Activated naive CD8-positive, alpha-beta T cell treated with anti-CD3 and anti-CD28 coated beads, Interleukin-2, amount 10 ng/mL, durations not matched to agents 7 days and 5 days (primary cell): ENCODE measurements at places on chromosomes 4 and X. TPM values are rescaled to one million over a fixed set of nuclear protein-coding genes. Genes with fewer than 3 reads are reported as not detected.

DNA sequence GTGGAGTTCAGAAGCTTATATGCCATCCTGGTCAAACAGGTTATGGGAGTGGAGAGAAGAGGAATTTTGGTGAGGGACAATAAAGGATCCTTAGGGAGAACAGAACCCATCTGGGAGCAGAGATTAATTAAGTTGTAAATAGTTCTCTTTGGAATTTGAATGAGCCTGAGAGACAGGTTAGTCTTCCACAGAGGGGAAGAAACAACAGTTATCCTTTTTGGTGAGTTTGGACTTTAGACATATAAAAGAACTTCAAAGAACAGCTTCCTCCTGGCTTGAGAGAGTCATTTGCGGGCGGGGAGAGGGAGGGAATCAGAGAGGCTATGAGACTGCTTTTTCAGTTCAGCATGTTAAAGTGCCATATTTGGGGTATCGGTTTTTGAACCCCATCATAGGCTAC, 793.3 kb upstream of the MAGEB2 start:
- H3K36me3 ChIP-seq: no peaks in the 10 kb centered on the region
- H3K27me3 ChIP-seq: no peaks in the 10 kb centered on the region
- DNase-seq: no peak
- no peak overlapping the region for H3K27ac ChIP-seq

DNA sequence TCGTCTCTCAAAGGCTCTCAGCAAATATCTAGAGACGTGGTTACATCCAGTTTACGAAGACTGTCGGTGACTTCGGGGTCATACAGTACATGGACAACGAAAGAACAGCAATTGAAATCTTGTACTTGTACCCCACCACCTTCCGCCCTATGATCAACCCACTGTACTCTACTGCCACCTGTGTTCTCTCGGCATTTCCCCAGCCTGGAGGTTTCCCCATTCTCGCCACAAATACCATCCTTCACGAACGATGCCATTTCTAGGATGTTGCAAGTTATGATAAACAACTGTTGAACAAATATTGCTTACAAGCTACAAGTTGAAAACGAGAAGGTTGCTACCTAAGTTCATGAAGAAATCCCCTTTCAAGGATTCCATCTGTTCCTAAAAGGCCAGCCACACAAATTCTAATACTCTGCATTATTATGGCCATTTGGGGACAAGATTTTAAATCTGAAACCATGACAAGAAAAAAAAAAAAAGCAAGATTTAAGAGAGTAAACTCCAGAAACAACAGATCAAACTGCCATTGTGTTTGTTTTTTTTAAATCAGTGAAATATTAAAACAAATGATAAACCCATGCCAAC, 1.6 kb downstream of the APBB2 start:
- H3K27me3 ChIP-seq: peaks cover 44% of the 10 kb centered on the region
- no peak for DNase-seq
- H3K27ac ChIP-seq: no peak overlapping the region
- peaks cover 26% of the 10 kb centered on the region for H3K4me1 ChIP-seq

- H3K4me3 ChIP-seq: peak overlapping the region; percentile 79
- DNase-seq: no peak
- peak overlapping the region; percentile 97 for H3K27ac ChIP-seq
These were observed 8.2 kb upstream of the ZRSR2 start for GRCh38 chrX:15781961-15782699.

DNA sequence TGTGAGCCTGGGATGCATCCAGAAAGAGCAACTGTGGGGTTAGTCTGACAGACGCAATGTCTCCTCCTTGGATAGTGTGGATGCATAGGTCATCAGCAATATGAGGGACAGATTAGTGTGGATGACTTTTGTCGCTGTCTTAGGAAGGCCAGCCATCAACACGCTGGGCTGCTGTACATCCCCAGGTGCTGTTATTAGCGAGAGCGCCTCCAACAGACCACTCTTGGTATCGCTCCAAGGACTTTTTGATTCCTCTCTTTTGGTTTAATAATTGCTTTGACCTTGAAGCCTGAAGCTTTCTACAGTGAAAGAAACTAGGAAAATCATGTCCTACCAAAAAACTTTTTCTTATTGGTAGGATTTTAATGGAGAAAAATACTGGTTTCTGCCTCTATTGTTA, 76.7 kb downstream of the TMEM131L start:
- no peak overlapping the region for H3K27ac ChIP-seq
- no peaks in the 10 kb centered on the region for H3K27me3 ChIP-seq
- peaks cover 25% of the 10 kb centered on the region for H3K4me1 ChIP-seq
- H3K4me3 ChIP-seq: no peak overlapping the region
- DNase-seq: no peak

Gene SSX4
- not detected for total RNA-seq

DNA sequence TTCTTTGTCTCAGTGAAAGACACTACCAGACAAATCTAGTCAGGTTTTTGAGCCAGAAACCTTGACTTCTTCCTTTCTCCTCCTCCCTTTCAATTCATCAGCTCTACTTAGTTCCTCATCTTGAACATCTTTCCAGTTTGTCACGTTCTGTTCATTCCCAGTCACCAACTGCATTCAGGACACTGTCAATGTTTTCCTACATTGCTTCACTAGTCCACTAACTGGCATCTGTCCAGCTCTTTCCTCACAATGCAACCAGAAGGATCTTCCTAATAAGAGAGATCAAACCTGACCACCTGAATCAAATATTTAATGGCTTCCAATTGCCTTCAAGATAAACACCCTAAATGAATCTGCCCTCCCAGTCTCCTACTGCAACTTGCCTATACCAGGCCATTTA, 52.5 kb downstream of the SYNPO2 start:
- H3K36me3 ChIP-seq: no peaks in the 10 kb centered on the region
- no peaks in the 10 kb centered on the region for H3K4me1 ChIP-seq
- no peak overlapping the region for H3K4me3 ChIP-seq

Gene FRAS1
- total RNA-seq: 0.53 TPM

GRCh38 chrX:79259073-79259689, 108.0 kb downstream of the ITM2A start:
- H3K36me3 ChIP-seq: peaks cover 15% of the 10 kb centered on the region
- H3K27me3 ChIP-seq: no peaks in the 10 kb centered on the region
- H3K4me3 ChIP-seq: peak overlapping the region; percentile 80
- no peak for DNase-seq

- no peaks in the 10 kb centered on the region for H3K27me3 ChIP-seq
- peaks cover 26% of the 10 kb centered on the region for H3K4me1 ChIP-seq
- no peak for DNase-seq
- peak overlapping the region; percentile 61 for H3K27ac ChIP-seq
These were observed 7.5 kb downstream of the APEX2 start for GRCh38 chrX:55007656-55008055.

DNA sequence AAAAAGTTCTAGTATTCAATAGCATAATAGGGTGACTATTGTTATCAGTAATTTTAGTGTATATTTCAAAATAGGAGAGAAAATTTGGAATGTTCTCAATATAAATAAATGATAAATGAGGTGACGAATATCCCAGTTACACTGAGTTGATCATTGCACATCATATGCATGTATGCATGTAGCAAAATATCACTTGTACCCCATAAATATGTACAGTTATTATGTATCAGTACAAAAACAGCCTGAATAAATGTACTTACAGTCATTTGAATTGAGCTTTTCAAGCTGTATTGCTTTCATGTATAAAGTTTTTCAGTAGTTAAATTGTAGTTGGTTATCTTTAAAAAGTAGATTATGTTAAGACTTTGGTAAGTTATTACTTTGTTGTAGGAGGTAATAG, 12.6 kb downstream of the CISD2 start:
- no peak overlapping the region for H3K27ac ChIP-seq
- no peak overlapping the region for H3K4me3 ChIP-seq
- DNase-seq: no peak
- H3K4me1 ChIP-seq: peaks cover 9% of the 10 kb centered on the region
- H3K36me3 ChIP-seq: peaks cover 43% of the 10 kb centered on the region

Gene ARHGAP24
- 0.28 TPM for total RNA-seq

GRCh38 chr4:77172336-77172735, 15.3 kb downstream of the CCNG2 start:
- H3K27ac ChIP-seq: no peak overlapping the region
- peaks cover 17% of the 10 kb centered on the region for H3K36me3 ChIP-seq
- DNase-seq: no peak
- H3K4me1 ChIP-seq: no peaks in the 10 kb centered on the region
- H3K4me3 ChIP-seq: no peak overlapping the region

DNA sequence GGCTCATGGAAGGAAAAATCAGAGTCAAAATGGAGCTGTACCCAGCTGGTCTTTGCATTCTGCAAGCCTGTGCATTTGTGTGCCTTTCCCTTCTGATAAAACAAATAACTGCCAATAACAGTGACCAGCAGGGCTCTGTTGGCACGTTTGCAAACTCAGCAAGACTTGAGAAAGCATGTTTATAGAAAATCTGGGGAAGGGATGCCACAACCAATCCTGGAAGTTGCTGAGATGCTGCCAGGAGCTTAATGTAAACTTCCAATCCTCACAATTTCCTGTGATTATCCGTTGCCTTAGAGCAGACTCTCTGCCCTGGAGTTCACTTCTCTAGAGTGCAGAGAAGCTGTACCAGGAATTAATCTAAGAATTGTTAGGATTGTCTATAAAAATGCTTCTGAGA, 6.9 kb upstream of the ANXA3 start:
- no peaks in the 10 kb centered on the region for H3K4me1 ChIP-seq
- no peaks in the 10 kb centered on the region for H3K36me3 ChIP-seq
- DNase-seq: no peak
- H3K4me3 ChIP-seq: no peak overlapping the region
- peaks cover 17% of the 10 kb centered on the region for H3K27me3 ChIP-seq

GRCh38 chrX:113421432-113421831, 580.8 kb upstream of the AMOT start:
- no peaks in the 10 kb centered on the region for H3K4me1 ChIP-seq
- H3K27me3 ChIP-seq: no peaks in the 10 kb centered on the region
- DNase-seq: no peak
- no peaks in the 10 kb centered on the region for H3K36me3 ChIP-seq

Gene SOD3
- not detected for total RNA-seq

Gene CTAG1A
- not detected for total RNA-seq

DNA sequence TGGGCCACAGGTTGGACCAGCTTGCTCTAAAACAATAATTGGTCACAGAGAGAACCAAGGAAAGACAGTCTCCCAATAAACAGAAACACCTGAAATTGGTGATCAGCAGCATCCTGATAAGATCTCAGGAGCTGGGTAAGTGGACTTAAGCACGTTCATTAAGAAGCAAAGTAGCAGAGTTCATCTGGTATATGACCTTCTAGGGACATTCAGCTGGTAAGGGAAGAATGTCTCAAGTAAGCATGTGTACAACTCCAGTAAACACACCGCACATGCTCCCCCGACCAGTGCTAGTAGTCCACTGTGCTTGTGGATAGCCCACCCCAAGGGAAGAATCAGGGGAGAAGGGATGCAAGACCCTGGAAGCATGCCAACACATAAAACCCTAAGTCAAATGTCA, 216.9 kb downstream of the EPHA5 start:
- no peak overlapping the region for H3K4me3 ChIP-seq
- no peaks in the 10 kb centered on the region for H3K27me3 ChIP-seq
- H3K27ac ChIP-seq: no peak overlapping the region
- H3K4me1 ChIP-seq: no peaks in the 10 kb centered on the region
- no peaks in the 10 kb centered on the region for H3K36me3 ChIP-seq

DNA sequence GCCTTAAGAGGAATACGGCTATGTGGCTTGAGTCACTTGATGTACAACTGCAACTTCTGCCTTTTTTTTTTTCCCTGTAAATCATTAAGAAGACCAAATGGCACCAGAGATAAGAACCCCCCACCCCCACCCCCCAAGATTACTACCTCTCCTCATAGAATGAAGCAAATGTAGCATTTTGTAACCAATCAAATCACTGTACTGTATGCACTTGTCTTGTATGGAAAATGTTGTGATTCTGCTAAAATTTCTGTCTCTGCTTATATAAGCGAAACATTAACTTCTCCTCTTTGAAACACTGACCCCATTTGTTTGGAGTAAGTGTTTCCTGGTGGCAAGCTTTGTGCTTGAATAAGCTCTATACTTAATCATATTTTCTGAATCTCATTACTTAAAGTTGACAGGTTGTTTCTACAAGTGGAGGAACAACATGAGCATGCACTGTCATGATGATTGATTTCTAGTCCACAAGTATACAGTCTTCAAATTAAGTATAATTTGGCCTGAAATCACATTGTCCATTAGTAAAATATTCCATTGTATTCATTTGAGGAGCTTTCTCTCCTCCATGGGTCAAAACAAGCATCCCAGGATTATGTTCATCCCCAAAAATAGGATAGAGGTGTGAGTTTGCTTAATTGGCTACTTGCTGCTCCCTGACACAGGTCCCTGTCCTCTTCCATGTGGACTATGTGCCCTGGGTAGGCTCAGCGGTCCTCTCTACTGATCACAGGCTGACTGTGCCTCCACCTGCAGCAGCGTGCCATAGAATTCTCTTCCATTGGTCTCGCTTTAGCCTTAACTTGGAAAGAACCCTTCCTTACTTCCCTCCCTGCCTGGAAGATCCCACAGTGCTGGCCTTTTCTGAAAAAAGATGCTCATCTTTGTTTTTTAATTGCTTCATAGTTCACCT, 104.0 kb upstream of the BMP2K start:
- no peak for DNase-seq
- H3K27me3 ChIP-seq: no peaks in the 10 kb centered on the region
- no peak overlapping the region for H3K4me3 ChIP-seq
- H3K36me3 ChIP-seq: peaks cover 2% of the 10 kb centered on the region

DNA sequence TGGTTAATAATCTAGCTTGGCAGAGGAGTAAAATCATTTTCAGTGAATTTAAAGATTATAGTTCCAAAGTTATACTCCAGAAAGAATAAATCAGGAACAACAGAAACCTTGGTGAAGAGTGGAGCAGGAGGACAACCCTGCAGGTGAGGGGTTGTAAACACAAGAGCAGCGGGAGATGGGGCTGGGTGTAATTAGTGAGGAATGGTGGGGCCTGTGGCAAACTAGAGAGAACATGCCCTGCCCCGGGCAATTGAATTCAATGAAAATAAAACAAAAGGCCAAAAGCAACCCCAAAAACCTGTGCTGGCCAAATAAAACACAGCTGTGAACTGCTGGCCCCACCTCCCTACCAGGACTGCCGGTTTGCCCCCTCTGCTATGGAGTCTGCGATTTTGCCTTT, 325.2 kb downstream of the NR3C2 start:
- H3K27me3 ChIP-seq: no peaks in the 10 kb centered on the region
- peaks cover 34% of the 10 kb centered on the region for H3K36me3 ChIP-seq
- H3K4me3 ChIP-seq: no peak overlapping the region
- H3K27ac ChIP-seq: no peak overlapping the region
- peaks cover 6% of the 10 kb centered on the region for H3K4me1 ChIP-seq
- DNase-seq: no peak

Gene MAGEA2
- not detected for total RNA-seq

DNA sequence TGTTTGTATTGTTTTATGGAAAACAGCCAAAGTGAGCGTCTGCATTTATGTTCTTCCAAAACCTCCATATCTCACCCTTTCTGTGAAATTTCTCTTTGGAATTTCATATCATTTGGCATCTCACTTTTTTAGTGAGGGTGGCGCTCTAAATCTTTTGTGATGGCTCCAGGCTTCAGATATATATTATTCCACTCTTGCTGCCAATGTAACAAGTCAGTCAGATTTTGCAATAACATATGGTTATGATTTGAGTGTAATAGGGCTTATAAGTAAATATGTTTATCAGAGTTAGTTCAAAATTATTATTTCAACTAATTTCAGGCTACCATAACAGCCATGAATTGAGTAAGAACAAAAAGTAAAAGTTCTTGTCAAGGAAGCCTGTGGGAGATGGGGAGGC, 314.7 kb downstream of the PDGFC start:
- no peaks in the 10 kb centered on the region for H3K4me1 ChIP-seq
- no peak overlapping the region for H3K4me3 ChIP-seq
- H3K36me3 ChIP-seq: no peaks in the 10 kb centered on the region
- no peaks in the 10 kb centered on the region for H3K27me3 ChIP-seq
